ENCODE measurements at places on chromosomes 12 and 14. TPM values are rescaled to one million over a fixed set of nuclear protein-coding genes. Genes with fewer than 3 reads are reported as not detected.

Gene CMA1
- not detected for total RNA-seq

Gene FAM186B
- not detected for total RNA-seq

Gene CCDC196
- total RNA-seq = not detected

Gene DYNLL1
- total RNA-seq = 99.0 TPM

Gene CD163L1
- total RNA-seq = not detected

Gene DHRS7
- total RNA-seq = 34.6 TPM

Gene KIF26A
- total RNA-seq = 0.07 TPM

Gene SERPINA5
- total RNA-seq = not detected

Gene TAS2R46
- 2.8 TPM for total RNA-seq

Gene OLR1
- not detected for total RNA-seq

Gene MUCL1
- total RNA-seq = not detected

Gene CIT
- 6.3 TPM for total RNA-seq

Gene BEST3
- not detected for total RNA-seq

Gene POLR3B
- total RNA-seq = 5.2 TPM

Gene LRR1
- total RNA-seq = 11.2 TPM

Gene KRT6C
- total RNA-seq = not detected

Gene ACSS3
- total RNA-seq = not detected

Gene RBP5
- total RNA-seq = not detected

Gene TMEM253
- not detected for total RNA-seq
